ENCODE measurements at places on chromosomes 1 and 21.

- DNase-seq: peak; percentile 78
These were observed 11.4 kb upstream of the BCAR3 start for GRCh38 chr1:93692983-93693591.

GRCh38 chr21:41792711-41793110 lies 25.9 kb upstream of the RIPK4 start:
- DNase-seq: no peak

DNA sequence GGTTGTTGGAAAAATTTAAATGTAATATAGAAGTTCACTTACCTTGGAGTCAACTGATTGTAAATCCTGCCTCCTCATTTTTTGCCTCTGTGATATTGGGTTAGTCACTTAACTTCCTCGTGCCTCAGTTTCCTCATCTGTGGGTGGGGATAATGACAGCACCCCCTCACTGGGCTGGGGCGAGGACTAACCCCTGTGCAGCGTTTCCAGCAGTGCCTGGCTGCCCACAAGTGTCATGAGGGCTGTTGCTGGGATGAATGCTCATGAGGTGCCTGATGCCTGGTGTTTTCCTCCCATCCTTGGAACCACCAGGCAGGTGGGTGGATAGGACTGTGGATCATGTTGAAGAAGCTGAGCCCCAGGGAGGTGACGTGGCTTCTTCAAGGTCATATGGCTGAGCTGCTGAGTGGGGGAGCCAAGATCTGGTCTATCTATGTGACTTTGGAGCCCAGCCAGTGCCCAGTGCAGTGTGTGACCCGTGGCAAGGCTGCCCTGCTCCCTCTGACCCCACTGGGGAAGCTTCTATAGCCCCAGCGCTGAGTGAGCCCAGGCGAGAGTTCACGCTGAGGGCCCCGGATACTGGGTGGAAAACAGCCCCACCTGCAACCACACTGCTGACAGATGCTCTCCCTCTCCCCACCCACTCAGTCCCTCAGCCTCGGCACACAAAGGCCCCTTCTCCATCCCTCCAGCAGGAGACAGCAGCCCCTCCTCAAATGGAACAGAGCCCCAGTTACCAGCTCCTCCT lies 446.0 kb downstream of the PTPRU start:
- no peak for DNase-seq

DNA sequence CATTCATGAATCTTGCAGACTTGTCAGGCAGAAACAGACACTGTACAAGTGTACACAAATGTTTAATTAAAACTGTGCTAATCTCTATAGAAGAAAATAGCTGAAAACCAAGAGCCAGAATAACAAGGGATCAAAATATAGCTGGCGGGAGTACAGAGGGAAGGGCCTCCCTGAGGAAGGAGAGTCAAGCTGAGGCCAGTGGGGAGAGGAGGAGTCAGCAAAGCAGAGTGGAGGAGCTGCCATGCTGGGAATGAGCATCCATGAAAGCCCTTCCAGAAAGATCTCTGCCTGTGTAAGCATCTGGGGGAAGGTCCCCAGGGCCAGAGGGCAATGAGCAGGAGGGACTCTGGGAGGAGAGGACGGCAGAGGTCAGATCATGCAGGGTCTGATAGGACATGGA lies 15.1 kb downstream of the SLAMF8 start:
- no peak for DNase-seq

DNA sequence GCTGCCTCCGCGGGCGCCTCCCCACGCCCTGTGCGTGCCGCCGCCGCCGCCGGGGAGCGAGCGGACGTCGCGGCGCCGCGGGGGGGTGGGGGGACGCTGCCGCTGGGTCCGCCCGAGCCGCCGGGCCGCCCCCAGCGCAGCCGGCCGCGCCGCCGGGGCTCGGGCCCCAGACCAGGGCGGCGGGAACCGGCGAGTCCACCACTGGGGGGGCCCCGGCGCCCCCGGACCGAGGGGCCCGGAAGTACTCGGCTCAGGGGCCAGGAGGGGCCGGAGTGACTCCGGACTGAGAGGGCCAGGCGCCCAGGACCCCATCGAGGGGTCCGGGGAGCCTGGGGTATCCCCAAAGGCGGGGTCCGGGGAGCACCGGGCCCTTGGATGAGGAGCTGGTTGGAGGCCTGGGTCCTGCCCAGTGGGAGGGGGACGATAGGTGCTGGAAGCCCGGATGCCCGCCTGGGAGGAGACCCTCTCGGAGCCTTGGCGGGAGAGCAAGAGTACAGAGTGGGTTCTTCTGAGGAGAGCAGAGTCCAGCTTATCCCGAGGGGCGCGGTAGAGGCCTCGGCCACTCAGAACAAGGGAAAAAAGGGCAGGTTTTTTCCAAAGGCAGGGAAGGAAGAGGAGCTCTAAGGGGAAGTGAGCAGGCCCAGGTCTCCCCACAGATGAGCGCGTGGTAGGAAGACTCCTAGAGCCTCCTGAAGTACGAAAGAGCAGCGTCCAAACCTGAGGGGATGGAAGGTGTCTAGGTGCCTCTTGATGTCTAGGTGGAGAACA lies 556 bp downstream of the GMEB1 start:
- peak; percentile 55 for DNase-seq

GRCh38 chr21:42793774-42794173 lies 85.6 kb downstream of the WDR4 start:
- no peak for DNase-seq

GRCh38 chr1:7644961-7645750 lies 125.9 kb upstream of the VAMP3 start:
- DNase-seq: no peak

DNA sequence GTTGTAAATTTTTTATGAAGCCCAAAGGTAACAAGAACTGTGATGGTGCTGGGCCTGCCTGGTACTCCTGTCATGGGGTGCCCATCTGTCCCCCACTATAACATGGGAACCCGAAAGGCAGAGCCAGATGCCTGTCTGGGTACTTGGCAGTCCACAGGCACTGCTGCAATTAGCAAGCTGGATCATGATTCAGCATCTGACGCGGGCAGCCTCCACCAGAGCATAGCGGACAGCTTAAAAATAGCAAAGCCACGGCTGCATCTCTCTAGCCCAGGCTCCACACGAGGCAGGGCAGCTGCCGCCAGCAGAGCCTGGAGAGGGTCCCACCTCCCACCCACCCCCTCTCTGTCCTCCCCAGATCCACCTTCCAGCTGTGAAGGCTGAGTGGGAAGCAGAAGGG lies 22.9 kb downstream of the SUSD4 start:
- no peak for DNase-seq

DNA sequence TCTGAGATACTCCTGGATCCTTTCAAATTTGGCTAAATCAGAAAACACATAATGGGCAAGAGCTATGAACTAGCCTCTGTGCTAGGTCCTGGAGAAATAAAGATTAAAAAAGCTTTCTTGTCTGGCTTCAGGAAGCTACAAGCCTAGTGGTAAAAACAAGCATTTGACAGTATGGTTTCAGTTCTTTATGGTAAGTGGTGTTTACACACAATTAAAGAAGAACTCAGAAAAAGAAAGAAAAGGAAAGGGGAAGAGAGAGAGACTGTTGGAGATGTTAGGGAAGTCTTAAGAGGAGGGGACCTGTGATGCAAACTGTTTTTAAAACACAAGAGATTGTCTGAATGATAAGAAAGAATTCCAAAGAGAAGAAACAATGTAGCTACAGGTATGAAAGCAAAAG lies 1.8 kb downstream of the OR10J1 start:
- no peak for DNase-seq

DNA sequence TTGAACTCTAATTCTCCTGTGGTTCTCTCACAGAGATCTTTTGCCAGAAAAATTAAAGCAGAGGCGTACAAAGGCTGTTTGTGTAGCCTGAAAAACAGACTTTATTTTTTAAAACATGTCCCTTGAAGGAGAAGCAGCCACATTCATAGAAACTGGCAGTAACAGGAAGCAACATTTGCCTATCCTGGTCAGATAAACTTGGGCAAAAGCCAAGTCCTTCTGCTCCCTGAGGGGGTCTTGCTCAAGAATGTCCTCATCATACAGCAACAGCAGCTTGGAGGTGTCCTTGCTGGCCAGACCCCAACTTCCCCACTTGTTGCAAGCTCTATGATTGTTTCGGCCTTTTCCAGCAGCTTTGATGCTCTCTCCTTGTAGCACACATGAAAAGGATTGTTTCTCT lies 36.3 kb downstream of the MSTO1 start:
- no peak for DNase-seq

DNA sequence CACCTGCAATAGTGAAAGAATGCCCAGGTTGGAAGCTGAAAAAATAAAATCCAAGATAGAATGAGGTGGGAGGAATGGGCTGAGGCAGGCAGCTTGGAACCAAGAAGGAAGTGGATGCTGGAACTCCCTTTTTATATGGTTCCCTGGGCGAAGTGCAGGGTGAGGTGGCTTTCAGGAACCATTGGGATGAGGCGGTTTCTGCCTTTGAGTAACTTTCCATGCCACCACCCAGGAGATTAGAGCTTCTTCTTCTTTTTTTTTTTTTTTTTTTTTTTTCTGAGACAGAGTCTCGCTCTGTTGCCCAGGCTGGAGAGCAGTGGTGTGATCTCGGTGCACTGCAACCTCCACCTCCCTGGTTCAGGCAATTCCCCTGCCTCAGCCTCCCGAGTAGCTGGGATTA lies 17.8 kb upstream of the MRPS6 start:
- no peak for DNase-seq

- peak; percentile 89 for DNase-seq
These were observed 54.9 kb upstream of the DNAJC6 start for GRCh38 chr1:65254320-65255034.
